ENCODE measurements at places on chromosomes 7 and 10.

DNA sequence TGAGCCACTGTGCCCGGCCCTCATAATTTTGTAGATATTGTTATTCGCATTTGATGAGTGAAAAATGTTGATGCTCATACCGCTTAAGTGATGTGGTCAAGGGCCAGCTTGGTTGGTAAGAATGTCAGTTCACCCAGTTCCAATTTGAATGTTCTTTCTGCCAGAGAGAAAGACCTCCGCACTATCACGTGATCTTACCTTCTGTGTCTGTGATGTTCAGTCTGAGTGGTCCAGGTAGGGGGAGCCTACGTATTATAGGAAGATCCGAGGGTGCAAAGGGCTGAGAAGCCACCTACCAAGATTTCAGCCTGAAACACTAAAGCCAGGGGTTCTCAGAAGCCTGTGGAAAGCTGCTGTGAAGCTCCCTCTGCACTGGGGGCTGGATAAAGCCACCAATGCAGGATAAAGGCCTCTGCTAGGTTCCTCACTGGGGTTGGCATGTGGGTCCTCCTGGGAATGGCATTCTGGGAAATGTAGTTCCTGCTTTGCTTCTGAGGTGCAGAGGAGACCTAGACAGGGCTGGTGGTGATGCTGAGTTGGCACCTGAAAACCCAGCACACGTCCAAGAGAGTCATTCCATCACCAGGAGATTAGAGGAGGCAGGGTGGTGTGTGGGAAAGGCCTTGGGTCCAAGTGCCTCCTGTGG, 64.7 kb upstream of the AOAH start:
- no peak for DNase-seq

DNA sequence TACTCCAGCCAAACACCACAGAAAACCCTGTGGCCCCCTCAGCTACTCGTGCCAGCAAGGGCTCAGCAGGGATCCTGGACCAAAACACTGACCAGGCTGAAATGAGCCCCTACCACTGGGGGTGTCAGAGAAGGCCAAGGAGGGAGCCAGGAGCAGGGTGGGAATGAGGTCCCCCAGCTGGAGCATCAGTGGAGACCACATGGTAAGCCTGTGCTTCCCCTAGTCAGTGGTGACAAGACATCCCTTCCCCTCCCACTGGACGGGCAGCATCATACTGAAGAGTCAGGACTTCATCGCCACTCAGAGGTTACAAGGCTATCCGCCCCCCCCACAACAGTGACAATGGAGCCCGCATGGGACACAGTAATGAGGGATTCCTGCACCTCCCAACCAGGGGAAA, 99.6 kb downstream of the LHPP start:
- DNase-seq, result peak; percentile 43

DNA sequence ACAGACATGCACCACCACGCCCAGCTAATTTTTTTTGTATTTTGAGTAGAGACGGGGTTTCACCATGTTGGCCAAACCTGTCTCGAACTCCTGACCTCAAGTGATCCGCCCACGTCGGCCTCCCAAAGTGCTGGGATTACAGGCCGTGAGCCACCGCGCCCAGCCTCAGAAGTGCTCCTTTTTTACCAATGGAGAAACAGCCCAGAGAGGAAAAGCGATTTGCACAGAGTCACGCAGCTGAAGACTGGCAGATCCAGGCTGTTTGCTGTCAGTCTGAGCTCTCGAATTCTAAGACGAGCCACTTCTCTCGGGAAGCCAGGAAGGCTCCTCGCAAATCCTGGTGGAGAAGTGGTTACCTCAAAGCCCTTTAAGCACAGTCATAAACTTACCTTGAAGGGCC, 57.4 kb upstream of the SDK1 start:
- DNase-seq, result no peak

GRCh38 chr7:133755901-133756300, 371.2 kb upstream of the LRGUK start:
- no peak for DNase-seq

DNA sequence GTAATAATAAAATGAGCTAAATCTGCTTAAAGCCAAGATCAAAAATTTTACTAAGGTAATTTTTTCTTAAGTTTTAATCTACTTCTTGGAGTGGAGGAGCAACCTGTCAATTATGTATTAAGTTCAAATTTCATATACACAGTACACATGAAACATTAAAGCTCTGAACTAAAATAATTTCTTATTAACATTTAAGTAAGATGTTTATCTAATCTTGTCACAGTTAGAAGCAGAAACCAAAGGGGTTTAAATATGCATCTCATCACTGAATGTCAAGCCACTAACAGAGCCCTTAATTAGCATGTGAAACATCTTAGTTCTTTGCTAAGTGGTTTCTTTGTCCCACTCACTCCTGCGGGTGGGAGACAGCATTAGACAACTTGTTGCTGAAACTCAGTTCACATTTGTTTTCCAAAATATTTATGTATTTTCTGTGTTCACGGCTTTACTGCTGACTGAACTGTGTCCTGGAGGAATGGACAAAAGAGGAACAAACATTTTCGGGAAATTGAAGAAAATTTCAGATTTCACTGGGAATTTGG, 130.9 kb upstream of the MBL2 start:
- DNase-seq, result no peak

DNA sequence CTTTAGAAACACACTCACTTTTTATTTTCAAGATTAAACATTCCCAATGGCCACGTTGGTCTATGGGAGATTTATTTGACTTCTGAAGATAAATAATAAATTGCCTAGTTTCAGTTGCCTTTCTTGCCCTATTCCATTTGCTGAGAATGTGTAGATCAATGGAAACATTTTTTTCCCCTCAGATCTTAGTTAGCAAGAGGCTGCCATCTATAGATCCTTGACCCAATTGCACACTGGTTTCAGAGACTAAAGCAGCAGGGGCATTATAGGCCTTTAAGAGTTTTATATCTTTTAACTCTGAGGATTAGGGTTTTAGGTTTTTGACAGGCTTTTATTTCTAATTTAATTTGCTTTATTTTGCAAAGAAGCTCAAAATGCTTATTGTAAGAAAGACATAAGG, 163.2 kb upstream of the GPR26 start:
- DNase-seq, result no peak

DNA sequence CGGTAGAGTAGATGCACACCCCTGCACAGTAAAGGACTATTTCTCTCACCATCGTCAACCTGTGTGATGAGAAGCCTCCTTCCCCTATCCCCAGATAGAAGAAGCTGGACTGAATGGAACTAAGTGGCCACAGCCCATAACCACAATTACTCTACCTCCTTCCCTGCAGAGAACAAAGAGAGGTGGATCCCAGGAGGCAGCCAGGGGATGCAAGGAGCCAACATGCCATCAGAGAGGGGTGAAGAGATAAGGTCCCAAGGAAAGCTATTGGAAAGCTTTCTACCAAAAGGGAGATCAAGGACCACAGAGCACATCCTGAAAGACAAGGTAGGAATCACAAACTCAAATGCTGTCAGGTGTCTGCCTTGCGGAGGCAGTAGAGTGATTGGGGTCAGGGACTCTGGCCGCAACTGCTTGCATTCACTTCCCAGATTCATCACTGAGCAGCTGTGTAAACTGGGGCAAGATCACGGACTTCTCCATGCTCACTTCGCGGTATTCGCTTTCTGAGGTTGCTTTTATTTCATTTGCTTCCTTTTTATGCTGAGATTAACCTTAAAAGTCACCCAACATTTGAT, 81.6 kb upstream of the MYO3A start:
- DNase-seq, result no peak

- DNase-seq, result no peak
Observed at GRCh38 chr10:123795846-123796590, 95.6 kb downstream of the CPXM2 start.

DNA sequence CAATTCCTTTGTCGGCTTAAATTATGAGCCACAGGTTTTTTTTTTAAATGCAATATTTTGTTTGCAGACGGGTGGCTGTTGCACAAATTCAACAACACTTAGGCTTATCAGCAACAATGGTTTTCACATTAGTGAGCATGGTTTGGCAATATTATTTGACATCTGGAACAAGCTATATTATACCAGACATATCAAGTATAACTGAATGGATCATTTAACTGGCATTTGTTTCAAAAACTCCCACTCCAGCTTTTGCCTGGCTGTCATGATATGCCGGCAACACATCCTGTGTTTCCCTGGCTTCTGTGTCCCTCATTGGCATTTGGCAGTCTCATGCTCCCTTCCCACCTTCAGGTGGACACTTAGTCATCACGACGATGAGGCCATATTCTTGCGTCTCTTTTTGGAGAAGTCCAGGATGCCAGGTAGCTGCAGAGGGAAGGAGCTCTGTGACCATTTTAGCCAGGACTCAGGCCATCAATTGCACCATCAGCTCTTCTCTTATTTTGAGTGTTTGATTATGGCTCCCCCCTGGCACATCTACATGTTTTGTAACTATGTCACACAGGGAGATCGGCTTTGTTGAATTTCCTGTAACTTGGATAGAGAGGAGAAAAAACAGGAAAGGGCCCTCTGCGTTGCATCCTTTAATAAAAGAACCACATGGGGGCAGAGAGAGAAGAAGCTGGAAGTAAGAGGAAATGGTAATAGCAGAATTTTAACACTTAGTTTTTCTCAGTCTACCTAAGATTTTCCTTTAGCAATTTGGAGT, 413.9 kb downstream of the LRMDA start:
- DNase-seq, result no peak

All from right forelimb (tissue), 1 donor.